Hepatocyte (in vitro differentiated cells): ENCODE measurements at places on chromosomes 2 and 18. TPM values are rescaled to one million over a fixed set of nuclear protein-coding genes. Genes with fewer than 3 reads are reported as not detected.

The IL1RL2 gene
- not detected in 2 replicates for total RNA-seq

The ERICH2 gene
- 0.52 TPM in 1 of 2 replicates, not detected in the other for total RNA-seq

The CDH2 gene
- 117 and 132 TPM in 2 replicates for total RNA-seq

The HEATR5B gene
- total RNA-seq = 24.1 and 25.1 TPM in 2 replicates
